ENCODE measurements at places on chromosomes 7 and 10.

DNA sequence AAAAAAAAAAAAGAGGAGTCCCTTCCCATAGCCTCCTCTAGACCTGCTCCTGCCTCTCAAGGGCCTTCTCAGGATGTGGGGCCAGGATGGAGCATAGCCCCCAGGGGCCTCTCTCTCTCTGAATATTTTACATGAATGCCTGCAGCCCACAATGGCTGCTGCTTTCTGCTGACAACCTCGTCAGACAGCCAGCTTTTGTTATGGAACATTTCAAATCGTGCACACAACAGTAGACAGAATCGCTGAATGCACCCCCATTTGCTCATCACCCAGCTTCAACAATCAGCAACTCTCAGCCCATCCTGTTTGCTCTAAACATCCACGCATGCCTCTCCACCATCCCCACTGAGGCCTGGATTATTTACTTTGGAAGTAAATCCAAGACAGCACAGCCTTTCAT is 5.4 kb downstream of the PLAC9 start:
- DNase-seq = no peak

- DNase-seq = no peak
Measured at GRCh38 chr7:13751766-13752165, 237.7 kb downstream of the ETV1 start.

GRCh38 chr7:140003913-140004382 is 58.8 kb downstream of the PARP12 start:
- DNase-seq = peak; percentile 61

DNA sequence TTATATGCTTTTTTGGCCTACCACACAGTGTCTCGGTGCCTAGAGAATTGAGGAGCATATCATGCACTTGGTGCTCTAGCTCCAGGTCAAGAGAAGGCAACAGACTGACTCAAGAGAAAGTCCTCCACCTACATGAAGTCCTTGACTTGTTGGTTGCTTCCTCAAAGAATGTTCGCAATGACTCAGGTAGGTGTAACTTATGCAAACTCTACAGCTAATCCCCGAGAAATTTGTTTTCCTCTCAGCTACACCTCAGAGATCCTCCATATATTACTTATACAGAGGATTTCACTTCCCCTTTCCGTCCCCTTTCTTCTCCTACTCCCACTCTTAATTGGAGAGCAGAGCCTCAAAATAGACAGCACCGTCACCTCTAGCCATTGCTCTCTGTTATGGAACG is 1013.1 kb downstream of the KCNMA1 start:
- DNase-seq = no peak

GRCh38 chr7:105857009-105857952 is 19.1 kb downstream of the ATXN7L1 start:
- DNase-seq = no peak

DNA sequence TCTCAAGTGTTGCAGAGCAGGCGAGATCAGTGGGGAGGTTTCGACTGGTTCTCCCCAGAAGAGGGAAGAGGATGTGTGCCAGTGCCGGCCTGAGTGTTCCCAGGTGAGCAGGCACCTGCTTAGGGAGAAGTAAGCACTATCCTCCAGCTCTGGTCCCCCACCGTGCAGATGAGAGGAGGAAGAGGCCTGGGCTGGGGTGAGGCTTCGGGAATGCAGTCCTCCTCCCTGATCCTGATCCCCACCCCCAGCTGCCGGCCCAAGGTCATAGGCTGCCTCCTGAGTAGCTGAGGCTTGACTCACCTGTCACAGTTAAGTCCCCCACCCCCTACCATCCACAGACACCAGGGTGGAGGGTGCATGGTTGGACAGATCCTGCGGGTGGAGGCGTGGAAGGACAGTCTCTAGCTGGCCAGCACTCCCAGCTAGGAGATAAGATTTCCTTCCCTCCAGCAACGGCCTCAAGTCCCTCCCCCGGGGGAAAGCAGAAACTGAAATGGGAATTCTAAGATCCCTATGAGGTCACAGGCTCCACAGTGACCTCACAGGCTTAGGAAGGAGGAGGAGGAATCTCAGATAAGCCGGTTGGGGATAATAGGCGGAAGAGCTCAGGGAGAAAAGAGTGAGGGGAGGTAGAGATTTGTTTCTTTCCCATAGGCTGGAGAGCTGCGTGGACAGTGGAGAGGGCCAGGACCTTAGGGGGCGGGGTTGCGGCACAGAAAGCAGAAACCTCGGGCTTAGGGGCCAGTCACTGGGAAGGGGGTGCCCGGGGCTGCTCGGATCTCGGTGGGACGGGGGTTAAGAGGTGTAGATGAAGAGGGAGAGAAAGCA is 1.0 kb downstream of the LRCH4 start:
- DNase-seq = peak; percentile 58

DNA sequence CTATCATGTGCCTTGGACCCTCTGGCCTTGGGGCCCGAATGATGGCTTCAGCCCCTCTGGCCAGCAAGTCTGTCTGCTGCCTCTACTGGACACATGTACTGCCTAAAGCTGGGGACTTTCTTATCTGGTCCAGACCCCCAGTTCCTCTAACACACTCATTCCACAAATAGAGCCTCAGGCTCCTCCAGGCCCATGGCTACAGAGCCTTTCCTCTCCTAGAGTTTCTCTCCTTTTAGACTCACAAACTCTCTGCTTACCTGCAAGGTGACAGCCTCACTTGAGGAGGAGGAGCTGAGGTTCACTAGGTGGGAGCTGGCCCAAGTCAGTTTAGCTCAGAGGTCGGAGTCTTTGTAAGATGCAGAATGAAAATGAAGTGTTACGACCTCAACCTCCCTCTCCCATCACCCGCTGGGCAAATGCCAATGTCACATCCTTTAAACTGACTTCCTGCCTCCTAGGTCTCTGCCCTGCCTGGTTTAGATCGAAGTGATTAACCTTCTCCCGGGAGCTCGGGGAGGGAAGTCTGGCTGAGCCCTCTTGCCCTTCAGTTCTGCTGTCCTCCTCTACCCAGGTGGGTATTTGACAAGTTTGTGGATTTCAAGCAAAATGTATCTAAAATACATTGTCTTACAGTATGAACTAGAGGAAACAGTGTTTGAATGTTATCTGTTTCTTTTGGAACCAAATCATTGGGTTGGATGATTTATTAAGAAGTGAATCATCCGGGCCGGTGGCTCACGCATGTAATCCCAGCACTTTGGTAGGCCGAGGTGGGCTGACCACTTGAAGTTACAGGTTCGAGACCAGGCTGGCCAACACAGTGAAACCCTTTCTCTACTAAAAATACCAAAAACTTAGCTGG is 71.9 kb upstream of the TNS3 start:
- DNase-seq = no peak

- no peak for DNase-seq
Measured at GRCh38 chr7:138396251-138397070, 63.6 kb upstream of the TRIM24 start.

DNA sequence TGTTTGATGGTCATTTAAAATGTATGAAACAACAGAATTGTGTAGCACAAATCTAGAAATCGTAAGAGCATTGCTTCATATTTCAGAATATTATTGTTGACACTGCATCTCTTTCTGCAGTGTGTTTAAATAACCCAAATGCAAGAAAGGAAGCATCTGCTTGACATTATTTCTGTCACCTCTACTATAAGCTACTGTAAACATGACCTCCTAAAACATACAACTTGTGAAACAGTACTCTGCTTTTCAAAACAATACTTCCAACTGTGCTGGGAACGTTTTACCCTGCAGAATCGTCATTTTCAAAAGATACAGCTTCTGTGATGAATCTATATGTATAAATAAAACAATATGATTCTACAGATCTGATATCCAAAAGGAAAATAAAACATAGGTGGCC is 82.0 kb downstream of the RNF133 start:
- no peak for DNase-seq

DNA sequence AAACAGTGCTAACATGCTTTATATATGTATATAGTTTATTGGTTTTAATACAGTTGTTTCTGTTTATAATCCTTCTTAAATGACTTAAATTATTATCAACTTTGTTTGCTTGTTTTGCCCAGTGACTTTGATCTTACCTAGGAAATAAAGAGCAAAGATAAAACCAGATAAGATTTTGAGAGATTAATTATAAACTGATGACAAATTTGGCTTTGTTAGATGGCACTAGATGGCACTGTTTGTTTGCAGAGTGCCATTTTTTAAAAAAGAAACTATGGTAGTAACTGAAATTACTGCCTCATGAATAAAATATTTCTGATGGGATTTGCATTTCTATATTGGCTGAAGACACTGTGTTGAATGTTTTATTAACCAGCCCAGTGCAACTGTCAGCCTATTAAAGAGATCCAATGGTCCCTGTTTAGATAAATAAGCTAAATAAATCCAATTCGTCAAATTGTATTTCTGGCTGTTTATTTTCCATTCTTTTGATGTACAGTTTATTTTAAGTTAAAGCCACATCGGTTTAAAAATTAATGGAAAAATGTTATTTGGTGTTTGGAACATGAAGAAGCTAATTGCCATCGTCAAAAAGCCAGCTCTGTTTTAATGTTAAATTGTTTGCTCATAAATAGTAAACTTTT is 28.7 kb downstream of the VTI1A start:
- DNase-seq = no peak

DNA sequence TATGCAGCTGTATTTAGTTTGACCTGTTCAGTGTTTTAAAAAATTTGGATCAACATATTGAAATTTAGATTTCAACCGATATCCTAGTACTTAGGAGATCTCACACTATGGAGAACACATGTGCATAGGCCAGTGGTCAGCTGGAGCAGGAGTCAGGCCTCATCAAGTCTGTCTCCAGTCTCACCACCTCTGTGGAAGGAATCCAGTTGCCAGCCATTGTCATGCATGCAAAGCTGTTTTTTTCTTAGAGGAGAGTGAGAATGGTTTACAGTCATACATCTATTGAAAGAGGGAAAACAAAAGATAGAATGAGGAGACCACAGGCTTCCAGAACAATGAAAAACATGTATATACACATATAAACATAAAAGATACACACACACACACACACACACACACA is 7.6 kb upstream of the CLEC5A start:
- DNase-seq = no peak

DNA sequence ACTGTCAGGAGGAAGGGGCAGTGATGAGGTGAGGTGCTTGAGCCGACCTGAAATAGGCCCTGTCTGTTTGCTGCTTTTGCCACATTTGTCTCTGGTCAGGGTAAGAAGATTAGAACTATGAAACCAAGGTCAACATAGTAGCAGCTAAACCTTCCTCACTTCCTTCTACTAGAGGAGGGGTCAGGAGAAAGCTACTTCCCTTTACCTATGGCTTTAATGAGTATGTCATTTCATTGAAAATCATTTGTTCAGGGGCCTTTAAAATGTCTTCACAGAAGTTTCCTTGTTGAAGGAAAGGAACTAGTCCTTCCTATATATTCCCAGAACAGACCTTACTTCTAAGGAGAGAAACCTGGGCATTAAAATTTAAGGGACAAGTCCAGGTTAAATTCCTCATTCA is 19.0 kb downstream of the HYAL4 start:
- no peak for DNase-seq

- no peak for DNase-seq
Measured at GRCh38 chr10:117721873-117722272, 179.3 kb downstream of the EMX2 start.

DNA sequence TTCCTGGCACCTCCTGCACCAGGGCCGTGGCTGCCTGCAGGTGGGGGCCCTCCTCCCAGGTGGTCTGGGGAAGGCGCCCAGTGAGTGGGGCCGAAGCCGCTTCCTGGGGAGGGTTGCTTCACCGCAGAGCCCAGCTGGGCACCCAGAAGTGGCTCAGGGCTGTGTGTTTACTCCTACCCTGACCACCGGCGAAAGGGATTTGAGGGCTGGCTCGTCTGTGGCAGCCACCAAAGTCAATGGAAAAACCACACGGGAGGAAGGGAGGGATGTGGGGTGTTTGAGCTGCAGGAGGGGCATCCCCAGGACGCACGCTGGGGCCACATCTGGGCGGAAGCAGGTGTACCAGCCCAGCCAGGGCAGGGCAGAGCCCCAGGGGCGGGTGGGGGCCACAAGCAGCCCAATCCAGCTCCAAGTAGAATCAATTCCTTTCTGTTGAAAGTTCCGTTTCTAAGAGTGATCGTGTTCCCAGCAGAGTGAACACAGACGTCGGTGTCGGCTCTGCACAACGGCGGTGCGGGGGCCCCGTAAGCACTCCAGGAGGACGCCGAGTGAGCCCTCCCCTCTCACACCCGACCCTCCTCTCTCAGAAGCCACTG is 69.9 kb downstream of the FOXL3 start:
- DNase-seq = no peak

- DNase-seq = no peak
Measured at GRCh38 chr10:24340883-24341282, 131.9 kb downstream of the KIAA1217 start.

DNA sequence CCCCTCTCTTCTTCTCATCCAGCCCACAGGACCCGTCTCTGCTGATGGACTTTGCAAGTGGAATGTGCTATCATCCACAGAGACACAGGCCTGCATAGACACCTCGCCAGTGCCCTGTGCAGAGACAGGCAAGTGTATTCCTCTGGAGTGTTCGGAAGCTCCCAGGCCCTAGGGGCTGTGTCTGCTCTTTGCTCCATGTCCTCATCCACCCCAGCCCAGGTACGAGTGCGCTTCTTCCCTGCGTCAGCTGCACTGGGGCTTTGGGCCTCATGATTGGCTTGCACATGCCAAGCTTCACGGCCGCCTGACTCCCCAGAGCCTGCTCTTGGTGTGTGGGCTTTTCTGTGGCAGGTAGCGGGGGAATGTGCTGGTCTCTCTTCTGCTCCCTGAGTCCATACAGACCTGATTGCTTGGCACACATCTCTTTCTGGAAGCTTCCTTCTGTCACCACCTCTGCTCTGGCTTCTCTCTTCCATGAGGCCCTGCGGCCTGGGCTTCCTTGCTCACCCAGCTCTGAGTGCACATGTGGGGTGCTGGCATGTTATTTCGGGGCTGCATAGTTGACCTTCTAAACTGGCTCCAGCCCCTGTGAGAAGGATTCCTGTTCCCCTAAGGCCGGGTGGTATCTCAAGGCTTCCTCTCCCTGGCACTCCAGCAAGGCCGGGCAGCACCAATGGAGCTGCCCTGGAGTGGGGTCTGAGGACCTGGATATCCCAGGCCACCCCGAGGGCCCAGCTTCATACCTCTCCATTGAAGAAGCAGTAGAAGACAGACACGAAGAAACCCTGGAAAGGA is 27.8 kb downstream of the CRHR2 start:
- no peak for DNase-seq

- peak; percentile 51 for DNase-seq
Measured at GRCh38 chr10:51960494-51960895, 261.1 kb upstream of the CSTF2T start.

DNA sequence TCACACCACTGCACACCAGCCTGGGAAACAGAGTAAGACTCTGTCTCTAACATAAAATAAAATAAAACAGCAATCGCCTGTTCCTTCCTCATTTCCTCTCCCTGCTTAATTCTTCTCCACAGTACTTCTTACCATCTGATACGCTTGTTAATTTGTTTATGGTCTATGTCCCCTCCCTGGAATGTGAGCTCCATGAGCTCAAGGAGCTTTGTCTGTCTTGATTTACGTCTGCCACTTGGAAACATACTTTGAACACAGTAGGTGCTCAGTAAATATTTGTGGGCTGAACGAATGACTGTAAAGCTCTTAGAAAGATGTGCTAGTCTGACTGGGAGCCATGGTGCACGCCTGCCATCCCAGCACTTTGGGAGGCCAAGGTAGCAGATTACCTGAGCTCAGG is 9.1 kb upstream of the STX1A start:
- DNase-seq = no peak
